Fibroblast of skin of right quadriceps (primary cell): ENCODE measurements at places on chromosomes 2 and 18.

DNA sequence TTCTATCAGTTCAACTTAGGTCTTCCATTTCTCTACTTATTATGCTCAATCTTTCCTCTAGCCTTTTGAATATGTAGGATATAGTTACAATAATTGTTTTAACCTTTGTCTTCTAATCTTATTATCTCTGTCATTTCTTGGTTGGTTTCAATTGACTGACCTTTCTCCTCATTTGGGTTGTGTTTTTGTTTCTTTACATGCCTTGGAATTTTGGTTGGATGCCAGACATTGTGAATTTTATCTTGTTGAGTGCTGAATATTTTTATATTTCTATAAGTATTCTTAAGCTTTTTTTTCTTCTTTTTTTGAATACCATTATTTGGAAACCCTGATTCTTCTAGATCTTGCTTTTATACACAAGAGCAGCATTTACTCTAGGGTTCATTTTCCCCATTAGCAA, 30.7 kb upstream of the TMEM247 start:
- DNase-seq, result peak; percentile 20

DNA sequence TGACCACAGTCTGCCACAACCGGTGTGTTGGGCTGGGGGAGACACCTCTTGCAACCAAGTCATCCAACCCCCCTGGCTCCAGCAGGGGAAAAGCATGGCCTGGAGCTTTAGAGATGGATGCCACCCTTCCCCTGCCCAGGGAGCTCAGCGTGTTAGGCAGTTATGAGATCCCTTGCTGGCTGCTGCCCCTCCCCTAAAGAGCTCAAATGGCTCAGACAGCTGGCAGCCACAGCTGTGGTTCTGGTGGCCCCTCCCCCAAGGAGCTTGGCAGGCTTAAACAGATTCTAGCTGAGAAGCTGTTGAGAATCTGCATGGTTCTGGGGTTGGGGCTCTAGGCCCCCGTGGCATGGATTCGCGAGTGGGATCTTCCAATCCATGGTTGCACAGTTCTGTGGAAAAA, 64.7 kb downstream of the TEX51 start:
- DNase-seq, result no peak

- no peak for DNase-seq
Observed at GRCh38 chr2:52775674-52776073, 991.9 kb upstream of the CHAC2 start.

- no peak for DNase-seq
Observed at GRCh38 chr2:135903650-135904049, 27.4 kb upstream of the MCM6 start.

DNA sequence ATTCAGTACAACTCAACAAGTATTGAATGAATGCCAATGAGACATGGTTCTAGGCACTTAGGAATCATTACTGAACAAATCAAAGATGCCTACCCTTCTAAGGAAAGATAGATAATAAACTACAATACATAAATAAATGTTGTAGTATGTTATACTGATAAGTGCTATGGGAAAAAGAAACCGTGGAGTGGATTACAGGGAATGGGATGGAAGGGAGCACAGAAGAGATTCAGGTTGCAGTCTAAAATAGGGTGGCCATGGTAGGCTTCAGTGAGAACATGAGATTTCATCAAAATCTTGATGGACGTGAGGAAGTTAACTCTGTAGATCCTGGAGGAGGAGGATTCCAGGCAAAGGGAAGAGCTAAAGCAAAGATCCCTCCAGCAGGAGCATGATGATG, 17.9 kb upstream of the CREB1 start:
- peak; percentile 42 for DNase-seq

GRCh38 chr2:37920570-37920969, 4.5 kb upstream of the RMDN2 start:
- peak; percentile 76 for DNase-seq

DNA sequence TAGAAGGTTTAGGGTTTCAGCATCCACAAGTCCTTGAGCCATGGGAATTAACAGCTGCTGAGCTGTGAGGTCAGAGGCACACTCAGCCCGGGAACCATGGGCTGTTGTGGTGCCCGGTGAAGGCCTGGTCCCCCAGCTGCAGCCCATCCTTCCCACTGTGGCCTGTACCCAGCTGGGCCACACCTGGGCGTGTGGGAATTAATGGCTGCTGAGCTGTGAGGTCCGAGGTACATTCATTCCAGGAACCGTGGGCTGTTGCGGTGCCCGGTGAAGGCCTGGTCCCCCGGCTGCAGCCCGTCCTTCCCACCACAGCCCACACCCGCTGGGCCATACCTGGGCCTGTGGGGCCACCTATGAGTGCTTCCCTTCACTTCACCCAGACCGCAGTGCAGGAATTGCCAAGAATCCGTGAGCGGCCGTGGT, 25.2 kb downstream of the TMEM18 start:
- DNase-seq, result no peak

GRCh38 chr2:75525434-75526310, 35.1 kb downstream of the EVA1A start:
- no peak for DNase-seq

- peak; percentile 75 for DNase-seq
Observed at GRCh38 chr2:121699421-121700333, 37.0 kb downstream of the NIFK start.

DNA sequence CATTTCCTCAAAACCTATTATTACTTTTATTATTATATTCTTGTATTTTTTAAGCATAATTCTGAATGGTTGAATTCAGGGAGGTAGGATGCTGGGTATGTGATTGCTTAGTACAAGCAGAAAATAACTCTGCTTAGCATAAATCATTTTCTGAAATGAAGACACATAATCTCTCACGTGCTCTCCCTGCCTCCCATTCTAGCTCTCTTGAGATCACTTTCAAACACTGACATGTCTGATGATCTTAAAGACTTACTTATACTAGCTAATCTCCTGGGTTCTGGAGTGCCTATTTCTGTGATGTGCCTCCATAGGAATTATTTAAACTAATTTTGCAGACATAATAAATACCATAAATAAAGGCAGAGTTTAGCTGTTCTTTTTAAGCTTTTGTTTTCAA, 1136.0 kb downstream of the SUCLG1 start:
- DNase-seq, result no peak

GRCh38 chr2:157245144-157245840, 12.2 kb upstream of the GALNT5 start:
- no peak for DNase-seq

DNA sequence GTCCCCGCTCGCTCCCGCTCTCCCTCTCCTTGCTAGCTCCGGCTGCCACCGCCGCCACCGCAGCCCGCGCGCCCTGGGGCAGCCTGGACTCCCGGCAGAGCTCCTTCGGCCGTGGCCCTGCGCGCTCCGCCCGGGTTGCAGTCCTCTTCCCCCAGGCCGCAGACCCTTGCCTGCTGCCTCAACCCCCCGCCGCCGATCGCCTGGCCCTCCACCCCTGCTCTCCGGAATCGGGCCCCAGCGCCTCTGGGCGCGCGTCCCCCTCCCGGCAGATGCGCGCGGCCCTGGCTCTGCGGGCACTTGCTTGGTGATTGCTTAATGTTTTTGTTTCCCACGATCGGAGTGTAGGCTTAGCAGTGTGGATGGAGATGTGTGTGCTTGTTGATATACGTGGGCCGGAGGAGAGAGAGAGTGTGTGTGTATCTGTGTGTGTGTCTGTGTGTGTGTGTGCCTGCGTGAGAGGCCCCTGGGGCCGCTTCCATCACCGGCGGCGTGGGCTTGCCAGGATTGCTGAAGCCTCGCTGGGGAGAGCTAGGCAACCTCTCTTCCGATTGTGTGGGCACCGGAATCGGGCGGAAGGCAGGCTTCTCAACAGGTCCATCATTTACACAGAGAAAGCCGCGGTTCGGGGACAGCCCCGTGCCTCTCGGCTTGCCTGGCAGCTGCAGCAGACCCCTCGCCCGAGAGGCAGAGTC, 877 bp downstream of the INHBB start:
- DNase-seq, result no peak

- no peak for DNase-seq
Observed at GRCh38 chr2:58055033-58055786, 8.6 kb downstream of the VRK2 start.

DNA sequence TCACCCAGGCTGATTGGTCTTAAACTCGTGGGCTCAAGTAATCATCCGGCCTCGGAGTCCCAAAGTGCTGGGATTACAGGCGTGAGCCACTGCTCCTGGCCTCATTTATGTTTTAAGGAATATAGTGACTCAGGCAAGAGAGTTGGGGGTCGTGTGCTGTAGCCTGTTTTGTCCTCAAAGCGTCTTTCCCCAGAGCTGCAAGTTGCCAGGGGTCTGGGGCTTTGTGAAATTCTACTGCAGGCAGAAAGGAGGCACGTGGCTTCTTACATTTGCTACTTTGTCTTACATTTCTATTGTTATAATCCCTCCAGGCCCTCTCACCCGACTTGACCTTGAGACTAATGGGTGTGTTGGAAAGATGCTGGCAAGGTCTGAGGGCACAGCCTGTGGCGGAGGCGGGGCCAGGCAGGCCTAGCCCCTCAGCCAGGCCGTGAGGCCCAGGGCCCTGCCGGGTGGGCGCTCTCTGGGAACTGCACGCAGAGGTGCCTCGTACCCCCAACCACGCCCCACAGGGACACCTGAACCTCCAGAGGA, 85.8 kb upstream of the NDUFV2 start:
- DNase-seq, result no peak

GRCh38 chr2:152359573-152360363, 24.8 kb downstream of the FMNL2 start:
- no peak for DNase-seq

- no peak for DNase-seq
Observed at GRCh38 chr2:68417926-68418325, 49.2 kb downstream of the FBXO48 start.

GRCh38 chr18:6719910-6720683, 9.4 kb upstream of the ARHGAP28 start:
- peak; percentile 48 for DNase-seq

- no peak for DNase-seq
Observed at GRCh38 chr2:8296306-8296705, 385.6 kb upstream of the ID2 start.

DNA sequence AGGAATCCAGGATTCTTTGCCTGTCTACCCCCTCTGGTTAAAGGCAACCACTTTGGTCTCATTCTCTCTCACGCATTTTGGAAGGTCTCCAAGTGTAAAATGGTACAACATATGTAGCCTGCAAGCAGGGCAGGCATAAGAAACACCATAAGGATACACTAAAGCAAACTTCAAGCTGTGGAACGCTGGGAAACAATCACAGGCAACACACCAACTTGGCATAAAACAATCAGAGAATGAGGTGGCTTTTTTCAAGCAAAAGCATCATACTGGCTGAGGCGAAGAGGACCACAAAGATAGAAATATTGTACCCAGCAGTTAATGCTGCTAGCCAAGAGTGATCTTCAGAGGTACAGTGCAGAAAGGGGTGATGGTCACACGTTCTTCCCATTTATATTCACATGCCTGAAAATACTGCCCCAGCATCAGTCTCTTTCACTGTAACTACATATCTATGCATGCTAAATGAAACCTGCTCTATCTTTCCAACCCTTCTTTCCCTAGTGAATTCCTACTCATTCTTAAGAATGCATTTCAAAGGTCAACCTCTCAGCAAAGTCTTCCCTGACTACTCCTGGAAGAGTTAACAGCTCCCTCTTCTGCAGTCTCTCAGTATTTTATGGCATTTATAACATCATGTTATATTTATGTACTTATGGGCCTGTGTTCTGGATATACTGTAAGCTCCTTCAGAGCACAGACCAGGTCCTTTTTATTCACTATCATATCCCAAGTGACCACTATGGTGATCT, 71.9 kb upstream of the GALNT5 start:
- peak; percentile 59 for DNase-seq

DNA sequence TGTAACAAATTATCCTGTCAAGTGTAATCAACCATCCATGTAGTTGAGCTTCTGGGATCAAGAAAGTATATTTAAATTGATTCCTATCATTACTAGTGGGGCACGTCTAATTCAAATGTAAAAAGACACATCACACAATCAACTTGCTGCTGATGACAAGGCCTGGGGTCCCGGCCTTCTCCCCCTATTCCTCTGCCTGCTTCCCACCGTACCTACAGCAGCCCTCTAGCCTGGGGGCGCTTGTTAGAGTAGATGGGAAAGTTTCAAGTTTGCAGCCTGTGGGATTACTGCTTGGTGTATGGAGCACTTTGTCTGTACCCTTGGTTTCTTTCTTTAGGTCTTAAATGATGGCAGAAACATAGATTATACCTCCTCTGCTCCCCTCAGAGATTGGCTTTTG, 333.3 kb upstream of the KYNU start:
- no peak for DNase-seq

- peak; percentile 17 for DNase-seq
Observed at GRCh38 chr2:5959836-5960820, 267.9 kb downstream of the SOX11 start.

DNA sequence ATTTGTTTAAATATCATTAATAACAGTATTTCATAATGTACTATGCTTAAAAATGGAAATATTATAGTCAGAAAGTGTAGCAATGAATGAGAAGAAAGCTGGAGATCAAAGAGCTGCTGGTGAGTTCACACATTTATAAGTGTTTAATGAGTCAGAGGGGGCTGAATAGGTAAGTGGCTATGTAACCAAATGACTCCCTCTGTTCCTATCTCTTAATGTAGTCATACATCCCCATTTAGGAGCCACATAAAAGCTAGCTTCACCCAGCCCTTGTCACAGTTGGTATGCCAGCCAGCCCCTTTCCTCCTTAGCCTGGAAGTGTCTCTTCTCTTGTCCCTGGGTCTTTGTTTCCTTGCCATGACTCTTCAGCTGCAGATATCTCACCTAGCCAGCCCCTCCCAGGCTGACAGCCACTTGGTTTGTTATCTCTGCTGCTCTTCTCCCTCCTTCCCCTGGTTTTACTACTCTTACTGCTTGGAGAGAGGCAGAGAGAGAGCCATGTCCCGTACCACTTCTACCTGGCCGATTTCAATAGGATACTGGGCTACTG, 438.6 kb upstream of the HNMT start:
- DNase-seq, result no peak

DNA sequence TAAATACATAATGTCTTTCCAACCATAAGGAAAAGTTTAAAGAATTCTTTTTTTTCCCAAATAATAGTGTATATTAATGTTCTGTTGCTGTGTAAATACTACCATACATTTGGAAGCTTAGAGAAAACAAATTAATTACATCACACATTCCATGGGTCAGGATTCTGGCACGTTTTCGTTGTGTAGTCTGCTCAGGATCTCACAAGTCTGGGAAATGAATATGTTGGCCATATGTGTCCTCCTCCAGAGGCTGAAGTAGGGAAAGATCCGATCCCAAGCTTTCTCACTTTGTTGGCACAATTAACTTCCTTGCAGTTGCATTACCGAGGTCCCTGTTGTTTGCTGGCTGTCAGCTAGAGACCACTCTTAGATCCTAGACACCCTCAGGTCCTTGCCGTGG, 83.9 kb downstream of the RPRM start:
- DNase-seq, result no peak

DNA sequence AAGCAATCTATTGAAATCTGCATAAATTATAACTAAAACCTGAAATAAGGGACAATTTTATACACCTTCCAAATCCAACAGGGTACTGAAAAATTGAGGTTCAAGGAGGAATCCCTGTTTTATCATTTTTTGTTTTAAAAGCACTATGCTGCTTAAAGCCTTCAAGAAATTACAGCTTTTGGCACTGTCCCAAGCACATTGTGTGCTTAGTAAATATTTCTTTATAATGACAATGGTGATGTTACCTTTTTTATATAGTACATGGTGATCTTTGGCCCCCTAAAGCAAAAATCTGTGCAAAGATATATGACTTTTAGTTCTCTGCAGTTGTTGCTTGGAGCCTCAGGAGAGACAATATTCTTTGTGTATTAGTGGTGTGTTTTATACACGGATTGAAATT, 71.6 kb upstream of the EFEMP1 start:
- no peak for DNase-seq

GRCh38 chr2:163800951-163801381, 65.2 kb upstream of the FIGN start:
- peak; percentile 88 for DNase-seq
